Activated CD8-positive, alpha-beta memory T cell treated with anti-CD3 and anti-CD28 coated beads, Interleukin-2, amount 10 ng/mL, durations not matched to agents 7 days and 5 days (primary cell): ENCODE measurements at places on chromosomes 11 and 22. TPM values are rescaled to one million over a fixed set of nuclear protein-coding genes. Genes with fewer than 3 reads are reported as not detected.

OPCML gene
- not detected for total RNA-seq

MRGPRX2 gene
- total RNA-seq, result not detected

CHKB gene
- 97.2 TPM for total RNA-seq

TRIM48 gene
- total RNA-seq, result not detected

PGR gene
- not detected for total RNA-seq

GSC2 gene
- total RNA-seq, result not detected

OR5B21 gene
- 0.44 TPM for total RNA-seq

PLAAT2 gene
- total RNA-seq, result 0.73 TPM

SNX32 gene
- 2.4 TPM for total RNA-seq

TPP1 gene
- 76.8 TPM for total RNA-seq

IGSF9B gene
- total RNA-seq, result 19.6 TPM

SLC6A5 gene
- total RNA-seq, result not detected

SBF2 gene
- total RNA-seq, result 8.3 TPM

FXYD2 gene
- total RNA-seq, result 19.0 TPM

SLC22A9 gene
- not detected for total RNA-seq

C11orf42 gene
- not detected for total RNA-seq

LSP1 gene
- 574 TPM for total RNA-seq

MRGPRE gene
- total RNA-seq, result not detected

SHANK3 gene
- not detected for total RNA-seq

MCHR1 gene
- not detected for total RNA-seq

HBD gene
- total RNA-seq, result not detected

HMOX1 gene
- 0.88 TPM for total RNA-seq

MPPED2 gene
- not detected for total RNA-seq

CSF2RB gene
- 26.9 TPM for total RNA-seq

NPAS4 gene
- 0.12 TPM for total RNA-seq

LDLRAD3 gene
- total RNA-seq, result not detected

FERMT3 gene
- total RNA-seq, result 217 TPM

P4HA3 gene
- total RNA-seq, result not detected

PRG3 gene
- not detected for total RNA-seq

GAL3ST1 gene
- total RNA-seq, result not detected

OOSP3 gene
- total RNA-seq, result not detected

OR5A2 gene
- not detected for total RNA-seq

RTN4RL2 gene
- total RNA-seq, result not detected

ADORA2A gene
- total RNA-seq, result 19.7 TPM
